ENCODE measurements at places on chromosomes 6 and 20. TPM values are rescaled to one million over a fixed set of nuclear protein-coding genes. Genes with fewer than 3 reads are reported as not detected.

DNA sequence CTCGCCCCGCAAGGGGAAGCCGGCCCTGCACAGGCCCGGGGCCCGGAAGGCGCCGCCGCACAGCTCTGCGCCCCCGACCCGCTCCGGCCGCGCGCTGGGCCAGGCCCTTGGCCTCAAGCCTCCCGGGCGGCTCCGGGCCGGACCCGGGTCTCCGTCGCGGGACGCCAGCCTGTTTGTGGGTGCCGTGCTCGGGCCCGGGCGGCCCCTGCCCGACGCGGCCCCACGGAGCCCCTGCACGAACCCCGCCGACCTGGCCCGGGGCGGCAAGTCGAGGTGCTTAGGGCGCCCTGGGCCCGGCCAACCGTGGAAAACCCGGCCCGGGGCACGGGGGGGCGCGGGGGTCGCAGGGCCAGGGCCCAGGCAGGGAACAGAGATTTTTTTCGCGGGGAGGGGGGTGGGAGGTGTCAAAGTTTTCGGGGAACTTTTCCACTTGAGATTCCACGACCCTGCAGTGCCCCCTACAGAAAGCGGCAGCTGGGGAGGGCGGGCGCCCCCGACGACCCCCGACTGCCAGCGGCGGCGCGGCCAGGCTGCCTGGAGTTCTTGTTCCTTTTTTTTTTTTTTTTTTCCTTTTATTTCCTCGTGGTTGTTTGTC lies 805 bp upstream of the STX16 start:
- H3K27ac ChIP-seq = peak overlapping the region; percentile 100
- H3K4me3 ChIP-seq = peak overlapping the region; percentile 99
- H3K27me3 ChIP-seq = no peaks in the 10 kb centered on the region
- peaks cover 18% of the 10 kb centered on the region for H3K36me3 ChIP-seq

- H3K27ac ChIP-seq = no peak overlapping the region
- no peak overlapping the region for H3K4me3 ChIP-seq
- no peak for DNase-seq
- no peaks in the 10 kb centered on the region for H3K36me3 ChIP-seq
- H3K4me1 ChIP-seq = peaks cover 11% of the 10 kb centered on the region
Observed at GRCh38 chr6:53616450-53617357, 48.9 kb downstream of the KLHL31 start.

SLC32A1 gene
- not detected for total RNA-seq

DNA sequence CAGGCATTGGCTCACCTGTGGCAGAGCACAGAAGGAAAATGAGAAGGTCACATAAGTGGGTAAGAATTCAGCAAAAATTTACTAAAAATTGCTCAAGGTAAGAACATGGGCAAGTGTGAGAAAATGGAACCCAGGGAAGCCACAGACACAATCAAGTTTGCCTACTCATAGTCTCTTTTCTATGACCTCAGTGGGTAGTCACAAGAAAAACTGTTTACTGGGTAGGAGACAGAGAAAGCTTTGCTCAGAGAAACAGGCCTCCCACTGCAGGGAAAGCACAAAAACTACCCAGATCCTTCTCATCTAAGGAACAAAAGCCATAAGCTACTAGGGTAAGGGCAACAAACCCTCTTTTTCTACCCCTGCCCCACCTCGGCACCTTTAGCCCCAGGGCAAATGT lies 35.2 kb downstream of the FAM184A start:
- H3K36me3 ChIP-seq = no peaks in the 10 kb centered on the region
- no peak overlapping the region for H3K27ac ChIP-seq
- DNase-seq = peak; percentile 25
- no peaks in the 10 kb centered on the region for H3K27me3 ChIP-seq
- H3K4me3 ChIP-seq = no peak overlapping the region

DNA sequence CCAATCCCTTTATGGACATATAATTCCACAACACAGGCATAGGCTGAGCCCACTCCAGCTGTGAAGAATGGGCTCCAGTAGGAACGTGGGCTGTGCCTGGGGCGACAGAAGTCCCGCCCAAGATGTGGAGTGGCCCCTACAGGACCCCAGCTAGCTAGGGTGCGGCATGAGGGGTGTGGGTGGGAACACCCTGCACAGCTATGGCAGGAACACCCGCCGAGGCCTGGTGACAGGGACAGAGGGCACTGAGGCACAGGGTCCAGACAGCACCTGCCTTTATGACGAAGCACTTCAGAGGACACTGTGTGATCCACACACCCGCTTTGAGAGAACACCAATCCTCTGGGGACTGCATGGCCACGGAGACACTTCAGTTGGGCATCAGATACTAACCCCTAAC lies 28.2 kb upstream of the TCFL5 start:
- no peak overlapping the region for H3K27ac ChIP-seq
- no peak overlapping the region for H3K4me3 ChIP-seq
- no peak for DNase-seq
- H3K36me3 ChIP-seq = peaks cover 48% of the 10 kb centered on the region
- H3K27me3 ChIP-seq = no peaks in the 10 kb centered on the region
- peaks cover 8% of the 10 kb centered on the region for H3K4me1 ChIP-seq
